Cortex of kidney (tissue), 1 donor: ENCODE measurements at places on chromosomes 13 and 19.

GRCh38 chr13:40583738-40584137, 82.7 kb downstream of the FOXO1 start:
- no peak for DNase-seq

- no peak for DNase-seq
Measured at GRCh38 chr19:7612282-7613274, 16.8 kb downstream of the XAB2 start.

DNA sequence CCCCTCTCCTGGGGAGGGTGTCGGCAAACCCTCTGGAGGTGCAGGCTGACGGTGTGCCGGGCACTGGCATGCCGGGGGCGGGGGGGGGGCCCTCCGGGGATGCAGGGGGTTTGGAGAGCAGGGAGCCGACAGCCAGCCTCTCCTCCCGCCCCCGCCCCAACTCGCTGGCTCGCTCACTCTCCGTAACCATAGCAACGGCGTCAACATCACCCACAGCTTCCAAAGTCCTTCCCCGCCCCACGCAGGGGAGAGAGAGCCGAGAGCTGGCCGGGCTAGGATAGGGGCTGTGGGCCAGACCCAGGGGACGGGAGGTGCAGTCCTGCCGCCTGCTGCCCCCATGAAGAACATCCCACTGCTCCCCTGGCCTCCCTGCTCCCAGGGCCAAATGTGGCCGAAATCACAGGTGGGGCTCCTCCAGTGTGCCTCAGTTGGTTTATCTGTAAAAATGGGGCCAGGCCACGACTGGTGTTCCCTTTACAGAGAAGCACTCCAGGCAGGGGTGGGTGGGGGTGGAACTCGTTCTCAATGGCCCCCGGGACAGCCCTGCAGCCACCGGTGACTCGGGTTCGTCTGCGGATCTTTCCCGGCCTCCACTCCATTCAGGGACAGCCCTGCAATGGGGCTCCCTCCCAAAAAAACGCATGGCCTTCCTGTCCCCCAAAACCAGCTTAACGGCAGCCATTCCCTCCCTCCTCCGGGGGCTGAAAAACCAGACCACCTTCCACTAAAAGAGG, 3.2 kb downstream of the KLF16 start:
- DNase-seq, result no peak

- DNase-seq, result no peak
Measured at GRCh38 chr13:106172176-106172905, 363.1 kb downstream of the EFNB2 start.

- no peak for DNase-seq
Measured at GRCh38 chr13:50993934-50994333, 84.3 kb downstream of the RNASEH2B start.

DNA sequence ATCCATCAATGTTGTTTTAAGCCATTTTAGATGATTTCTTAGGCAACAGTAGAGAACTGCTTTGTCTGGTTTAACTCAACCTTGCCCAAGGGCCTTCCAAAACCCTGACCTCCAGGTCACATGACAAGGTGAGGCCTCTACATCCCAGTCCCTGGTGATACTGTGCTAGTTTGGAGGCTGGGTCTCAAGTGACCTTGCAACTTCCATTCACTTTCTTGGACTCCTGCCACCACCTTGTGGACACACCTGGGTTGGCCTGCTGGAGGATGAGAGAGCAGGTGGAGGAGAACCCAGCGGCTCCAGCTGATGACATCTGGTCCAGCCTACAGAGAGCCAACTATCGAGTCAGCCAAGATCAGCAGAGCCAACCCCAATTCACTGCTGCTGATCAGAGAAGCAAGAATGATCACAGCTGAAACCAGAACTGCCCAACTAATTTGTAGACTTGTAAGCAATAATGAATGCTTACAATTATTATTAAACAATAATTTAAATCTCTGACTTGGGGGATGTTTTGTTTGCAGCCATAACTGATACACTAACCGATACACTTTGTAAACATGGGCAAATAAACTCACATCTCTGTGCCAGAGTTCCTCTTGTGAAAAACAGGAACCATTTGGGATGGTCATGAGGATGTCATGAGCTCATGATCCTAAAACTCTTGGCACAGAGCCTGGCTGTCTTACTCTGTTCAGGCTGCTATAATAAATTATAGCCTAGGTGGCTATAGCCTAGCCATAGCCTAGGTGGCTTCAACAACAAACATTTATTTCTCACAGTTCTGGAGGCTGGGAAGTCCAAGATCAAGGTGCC, 11.5 kb downstream of the FAM187B start:
- no peak for DNase-seq

- DNase-seq, result no peak
Measured at GRCh38 chr13:85541476-85541875, 257.7 kb downstream of the SLITRK6 start.

- DNase-seq, result no peak
Measured at GRCh38 chr19:11481534-11482383, 913 bp upstream of the ELAVL3 start.
